Effector CD8-positive, alpha-beta T cell (primary cell): ENCODE measurements at places on chromosomes 6 and 20.

- DNase-seq: no peak
Measured at GRCh38 chr6:118724211-118724610, 72.8 kb upstream of the CEP85L start.

DNA sequence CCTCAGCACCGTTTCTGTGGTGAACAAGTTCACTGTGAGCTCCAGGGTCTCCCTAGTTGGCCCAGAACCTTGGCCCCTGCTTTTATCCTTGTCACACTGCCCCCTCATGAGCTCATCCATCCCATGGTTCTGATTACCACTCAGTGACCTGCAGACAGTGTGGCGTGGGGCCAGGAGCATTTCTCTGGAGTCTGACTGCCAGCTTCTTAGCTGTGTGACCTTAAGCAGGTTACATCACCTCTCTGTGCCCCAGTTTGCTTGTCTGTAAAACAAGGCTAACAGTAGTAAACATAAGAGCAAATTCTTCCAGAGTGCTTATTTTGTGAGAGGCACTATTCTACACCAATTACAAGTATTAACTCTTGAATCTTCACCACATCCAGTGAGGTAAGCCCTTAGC, 14.8 kb upstream of the MDGA1 start:
- no peak for DNase-seq

DNA sequence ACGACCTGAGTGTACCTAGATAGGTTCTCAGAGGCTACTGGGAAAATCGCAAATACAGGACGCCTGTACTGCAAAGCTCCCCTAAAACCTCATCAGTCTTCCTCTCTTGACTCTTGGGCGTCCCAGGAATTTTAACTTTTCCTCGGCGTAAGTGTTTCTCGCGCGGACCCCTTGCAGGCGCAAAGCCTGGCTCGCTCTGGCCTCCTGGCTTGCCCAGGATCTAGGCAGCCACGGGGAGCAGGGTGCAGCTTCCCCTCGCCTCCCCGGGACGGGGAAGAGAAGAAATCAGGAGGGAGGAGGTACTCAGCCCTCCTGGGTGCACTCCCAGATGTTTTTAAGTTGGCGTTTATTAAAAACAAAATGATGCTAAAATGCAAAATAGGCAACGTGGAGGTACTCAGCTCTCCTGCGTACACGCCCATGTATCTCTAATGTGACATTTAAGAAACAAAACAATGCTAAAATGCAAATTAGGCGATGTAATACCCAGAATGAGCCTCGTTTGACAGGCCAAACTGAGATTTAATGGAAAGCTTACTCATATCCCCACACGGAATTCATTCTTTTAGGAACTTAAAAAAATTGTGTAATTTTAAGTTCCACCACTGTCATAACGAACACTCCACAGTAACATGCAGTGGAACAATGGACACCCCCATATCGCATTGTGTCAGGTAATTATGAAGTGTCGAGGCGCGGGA, 1.6 kb upstream of the SOBP start:
- DNase-seq: no peak

DNA sequence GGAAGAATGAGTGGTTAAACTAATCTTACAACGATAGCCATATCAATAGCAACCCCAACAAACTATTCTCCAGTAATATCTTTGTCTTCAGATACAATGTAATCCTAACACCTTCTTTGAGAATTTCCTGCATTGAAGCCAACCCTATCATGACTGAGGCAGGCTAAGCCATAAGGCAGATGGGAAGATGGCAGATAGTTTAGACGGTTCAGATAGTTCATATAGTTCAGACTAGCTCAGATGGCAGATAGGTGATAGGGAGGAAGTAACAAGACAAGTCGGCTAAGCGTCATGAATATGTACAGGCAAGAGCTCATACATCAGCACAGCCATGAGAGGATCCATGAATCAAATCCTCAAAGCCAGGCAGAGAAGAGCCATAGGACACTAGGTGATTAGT, 39.1 kb upstream of the BEND6 start:
- DNase-seq: no peak

- DNase-seq: no peak
Measured at GRCh38 chr6:148324297-148324985, 18.2 kb upstream of the SASH1 start.

GRCh38 chr6:1558388-1558787, 51.3 kb upstream of the FOXC1 start:
- no peak for DNase-seq

GRCh38 chr20:63273059-63273579, 506 bp downstream of the ARFGAP1 start:
- DNase-seq: no peak

- no peak for DNase-seq
Measured at GRCh38 chr6:100913400-100914276, 32.5 kb upstream of the ASCC3 start.

DNA sequence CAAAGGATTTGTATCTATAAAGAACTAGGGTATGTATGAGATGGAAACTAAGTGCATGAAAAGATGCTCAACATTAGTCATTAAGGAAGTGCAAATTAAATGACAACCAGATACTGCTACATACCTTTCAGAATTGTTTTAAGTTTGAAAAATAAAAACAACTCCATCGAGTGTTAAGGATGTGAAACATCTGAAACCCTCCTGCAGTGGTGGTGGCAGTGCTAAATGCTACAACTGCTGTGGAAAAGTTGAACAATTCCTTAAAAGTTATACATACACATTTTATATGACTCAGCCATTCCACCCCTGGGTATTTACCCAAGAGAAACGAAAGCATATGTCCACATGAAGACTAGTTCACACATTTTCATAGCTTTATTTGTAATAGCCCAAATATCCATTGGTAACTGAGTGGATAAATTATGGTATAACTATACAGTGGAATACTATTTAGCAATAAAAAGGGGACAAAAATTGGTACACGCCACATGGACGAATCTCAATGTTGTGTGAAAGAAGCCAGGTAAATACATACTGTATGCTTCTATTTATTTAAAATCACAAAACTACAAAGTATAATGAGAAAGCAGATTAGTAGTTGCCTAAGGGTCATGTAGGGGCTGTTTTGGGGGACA, 10.6 kb downstream of the ARMH2 start:
- no peak for DNase-seq

- DNase-seq: no peak
Measured at GRCh38 chr20:53077373-53078205, 105.4 kb downstream of the TSHZ2 start.

DNA sequence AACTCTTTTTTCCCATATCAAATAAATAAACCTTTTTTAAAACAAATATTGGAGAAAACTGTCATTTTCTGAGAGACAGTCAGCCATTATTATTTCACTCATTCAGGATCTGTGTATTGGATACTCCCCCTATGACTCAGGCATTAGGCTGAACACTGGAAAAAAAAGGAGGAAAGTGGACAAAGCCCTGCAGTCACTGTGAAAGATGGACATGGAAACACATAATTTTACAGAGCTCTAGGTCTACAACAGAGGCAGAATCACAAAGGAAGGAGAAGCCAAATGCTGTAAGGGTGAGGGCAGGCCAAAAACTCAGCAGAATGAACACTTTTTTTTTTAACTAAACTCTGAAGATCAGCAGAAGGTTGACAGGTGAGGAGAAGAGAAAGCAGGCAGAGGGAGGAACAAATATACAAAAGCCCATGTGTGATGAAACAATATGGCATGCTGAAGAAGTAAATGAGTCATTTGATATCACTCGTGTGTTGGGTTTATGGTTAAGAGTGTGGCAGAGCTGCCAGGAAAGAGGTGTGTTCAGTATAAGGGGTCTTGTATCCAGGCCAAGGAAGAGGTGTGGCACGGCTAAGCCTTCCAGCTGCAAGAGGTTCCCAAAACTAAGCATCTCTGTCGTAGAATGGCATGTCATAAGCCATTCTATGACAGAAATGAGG, 39.1 kb downstream of the EPB41L2 start:
- no peak for DNase-seq

- peak; percentile 45 for DNase-seq
Measured at GRCh38 chr6:158536084-158536890, 23.6 kb upstream of the TMEM181 start.

- no peak for DNase-seq
Measured at GRCh38 chr6:13638014-13638413, 22.9 kb downstream of the NOL7 start.

DNA sequence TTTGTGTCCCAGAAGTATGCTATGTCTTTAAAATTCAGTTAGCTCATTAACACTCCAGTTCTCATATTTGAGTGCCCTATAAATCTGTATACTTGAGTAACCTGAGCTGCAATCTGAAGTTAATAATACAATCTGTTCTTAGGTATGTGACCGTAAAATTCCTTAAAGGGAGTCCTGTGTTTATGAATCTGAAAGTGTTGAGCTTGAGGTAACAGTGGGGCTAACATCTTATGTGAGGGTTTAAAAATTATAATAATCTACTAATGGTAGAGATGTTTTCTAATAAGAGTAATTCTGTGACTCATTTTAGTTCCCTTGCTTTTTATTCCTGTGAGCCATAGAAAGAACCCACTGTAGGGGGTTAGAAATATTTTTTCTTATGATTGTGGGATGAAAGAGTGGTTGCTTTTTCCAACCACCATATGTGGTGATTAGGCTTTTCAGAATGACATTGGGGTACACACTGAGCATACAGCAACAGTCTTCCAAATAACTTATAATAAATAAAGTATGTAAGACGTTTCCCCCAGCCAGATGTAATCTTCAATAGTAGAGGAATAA, 121.2 kb downstream of the BCKDHB start:
- DNase-seq: no peak

- DNase-seq: no peak
Measured at GRCh38 chr20:40702504-40702903, 13.5 kb upstream of the MAFB start.
